ENCODE measurements at places on chromosomes 1 and 21. TPM values are rescaled to one million over a fixed set of nuclear protein-coding genes. Genes with fewer than 3 reads are reported as not detected.

TIAM1 gene
- total RNA-seq, result 0.33 TPM

PBX1 gene
- 24.7 TPM for total RNA-seq

LRRC71 gene
- 0.33 TPM for total RNA-seq

ZNF648 gene
- total RNA-seq, result not detected

LCE1C gene
- total RNA-seq, result not detected

HHIPL2 gene
- 9.3 TPM for total RNA-seq

CFAP57 gene
- total RNA-seq, result 0.26 TPM

CYB561D1 gene
- 3.5 TPM for total RNA-seq

ASPM gene
- 22.7 TPM for total RNA-seq

Measured in A549 treated with RU486 at 1 μM for 4 hours (cell line).